ENCODE measurements at places on chromosomes 11 and 22.
A peak's percentile ranks its signal among the peaks of the same experiment; 100 is the strongest.

GRCh38 chr11:122983438-122984185, 2.0 kb upstream of the BSX start:
- no peak for DNase-seq

DNA sequence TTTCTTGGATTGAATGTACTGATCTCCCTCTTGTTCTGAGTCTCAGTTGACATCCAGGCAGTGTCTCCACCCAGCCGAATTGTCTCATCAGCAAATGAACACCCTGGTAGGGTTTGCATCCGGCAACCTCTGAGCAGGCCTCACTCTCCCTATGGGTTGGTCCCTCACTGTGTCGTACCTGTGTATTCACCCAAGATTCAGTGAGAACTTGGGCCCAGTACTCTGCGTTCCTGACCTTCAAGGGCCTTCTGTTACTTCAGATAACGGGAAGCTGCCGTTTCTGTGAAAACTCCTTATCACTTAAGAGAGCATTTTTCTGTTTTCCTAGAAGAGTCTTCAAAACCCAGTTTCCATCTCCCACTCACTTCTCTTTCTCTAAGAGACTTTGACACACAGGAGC, 915.6 kb downstream of the TBC1D22A start:
- DNase-seq = no peak

DNA sequence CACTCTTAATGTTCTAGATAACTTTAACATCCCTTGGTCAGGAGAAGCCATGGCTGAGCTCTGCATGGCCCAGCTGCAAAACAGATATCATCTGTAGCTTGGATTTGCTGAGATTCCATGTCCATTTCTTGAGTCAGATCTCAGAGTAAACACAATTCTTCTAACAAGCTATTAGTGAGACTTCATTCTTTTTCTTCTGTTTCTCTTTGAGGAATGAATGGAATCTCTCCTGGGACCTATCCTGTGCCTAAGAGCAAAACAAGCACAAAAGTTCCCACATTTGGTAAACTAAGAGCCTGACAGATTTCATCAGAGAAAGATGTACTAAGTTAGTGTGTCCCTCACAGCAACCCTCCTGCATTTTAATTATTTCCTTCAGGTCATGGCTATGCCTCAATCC, 142.8 kb downstream of the MAML2 start:
- DNase-seq = no peak

DNA sequence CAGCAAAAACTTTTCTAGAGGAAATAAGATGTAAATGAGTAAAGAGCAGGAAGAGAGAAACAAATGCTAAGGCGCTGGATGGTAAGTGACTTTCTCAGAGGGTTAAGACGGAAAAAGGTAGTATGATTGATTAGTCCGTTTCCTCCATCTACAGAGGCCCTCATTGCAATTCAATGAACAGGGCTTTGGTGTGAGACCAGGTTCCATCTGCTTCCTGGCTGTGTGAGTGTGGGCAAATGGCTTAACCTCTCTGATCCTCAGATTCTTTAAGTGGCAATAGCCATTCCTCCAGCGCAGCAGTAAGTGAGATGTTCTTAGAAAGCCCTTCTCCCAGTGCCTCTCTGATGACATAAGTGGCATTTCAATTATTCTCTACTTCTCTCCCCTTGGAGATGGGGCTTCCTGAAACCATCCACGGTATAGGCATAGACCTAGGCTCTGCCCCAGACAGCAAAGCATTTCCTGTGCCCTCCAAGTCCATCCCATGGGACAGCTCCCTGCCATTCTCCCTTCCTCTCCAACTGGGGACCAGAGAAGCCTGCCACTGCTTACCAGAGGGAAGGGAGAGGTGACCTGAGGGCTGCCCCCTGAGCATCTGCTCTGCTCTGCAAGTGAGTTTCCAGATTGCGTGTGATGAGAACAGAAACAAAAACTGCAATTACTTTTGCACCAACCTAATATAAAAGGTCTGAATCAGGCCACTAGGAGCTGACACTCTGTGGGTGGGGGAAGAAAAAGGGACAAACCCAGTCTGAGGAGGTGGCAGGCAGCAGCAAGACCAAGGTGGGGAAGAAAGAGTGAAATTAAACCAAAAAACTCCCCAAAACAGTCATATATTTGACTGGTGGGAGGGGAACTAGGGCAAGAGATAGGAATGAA, 12.7 kb upstream of the CD44 start:
- DNase-seq = no peak

- no peak for DNase-seq
These were observed 101.4 kb downstream of the GALNT18 start for GRCh38 chr11:11520231-11521015.

DNA sequence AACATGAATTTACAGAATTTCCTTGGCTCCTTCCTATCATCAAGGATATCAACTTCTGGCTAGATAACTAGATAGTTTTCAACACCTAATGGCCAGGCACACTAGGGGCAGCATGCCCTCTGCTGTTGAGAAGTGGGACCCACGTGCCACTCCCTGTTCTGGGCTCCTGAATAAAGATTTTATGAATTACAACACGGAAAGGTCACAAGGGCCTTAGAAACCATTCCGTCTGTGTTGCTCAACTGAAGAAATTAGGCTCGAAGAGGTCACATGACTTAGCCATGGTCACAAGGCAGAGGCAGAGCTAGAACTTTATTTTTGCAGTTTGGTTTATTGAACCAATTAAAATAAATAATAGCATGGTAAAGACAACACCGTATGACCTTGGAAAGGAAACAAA, 36.0 kb downstream of the PRCP start:
- DNase-seq = peak; percentile 89

DNA sequence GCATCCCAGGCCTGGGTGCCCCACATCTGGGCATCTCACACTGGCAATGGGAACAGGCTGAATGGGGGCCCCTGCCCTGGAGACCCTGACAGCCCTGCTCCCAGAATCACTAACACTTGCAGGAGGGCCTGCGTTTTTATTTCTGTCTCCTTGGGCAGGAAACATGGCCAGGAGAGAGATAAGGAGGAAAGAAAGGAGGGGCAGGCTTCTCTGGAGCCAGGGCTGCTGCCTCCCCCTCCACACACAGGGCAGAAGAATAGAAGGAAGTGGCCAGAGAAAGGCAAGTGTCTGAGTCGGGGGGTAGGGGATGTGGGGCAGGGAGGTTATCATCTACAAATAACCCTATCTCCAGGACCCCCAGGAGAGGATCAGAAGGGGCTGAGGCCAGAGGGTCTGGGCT, 25.5 kb upstream of the TSPAN18 start:
- DNase-seq = no peak

DNA sequence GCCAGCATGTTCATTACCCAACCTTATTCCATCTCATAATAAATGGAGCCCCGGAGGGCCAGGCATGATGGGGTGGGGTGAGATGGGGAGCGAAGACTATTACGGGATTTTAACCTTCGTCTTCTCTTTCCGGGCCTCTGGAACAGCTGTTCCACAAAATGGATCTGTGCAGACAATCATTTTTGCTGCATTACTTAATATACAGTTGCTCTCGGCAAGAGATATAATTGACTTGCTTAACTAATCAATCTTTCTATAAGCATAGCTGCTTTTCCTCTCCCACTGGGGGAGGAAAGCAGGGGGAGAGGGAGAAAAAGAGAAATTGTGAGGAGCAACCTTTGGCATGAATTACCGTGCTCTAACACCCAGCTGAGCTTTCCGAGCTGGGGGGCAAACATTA, 440.4 kb downstream of the BUD13 start:
- DNase-seq = no peak

- DNase-seq = no peak
These were observed 16.6 kb downstream of the UBE4A start for GRCh38 chr11:118375978-118376377.

- DNase-seq = no peak
These were observed 190.7 kb downstream of the UVRAG start for GRCh38 chr11:76005756-76006155.

GRCh38 chr22:30695351-30695851, 727 bp downstream of the OSBP2 start:
- DNase-seq = no peak

DNA sequence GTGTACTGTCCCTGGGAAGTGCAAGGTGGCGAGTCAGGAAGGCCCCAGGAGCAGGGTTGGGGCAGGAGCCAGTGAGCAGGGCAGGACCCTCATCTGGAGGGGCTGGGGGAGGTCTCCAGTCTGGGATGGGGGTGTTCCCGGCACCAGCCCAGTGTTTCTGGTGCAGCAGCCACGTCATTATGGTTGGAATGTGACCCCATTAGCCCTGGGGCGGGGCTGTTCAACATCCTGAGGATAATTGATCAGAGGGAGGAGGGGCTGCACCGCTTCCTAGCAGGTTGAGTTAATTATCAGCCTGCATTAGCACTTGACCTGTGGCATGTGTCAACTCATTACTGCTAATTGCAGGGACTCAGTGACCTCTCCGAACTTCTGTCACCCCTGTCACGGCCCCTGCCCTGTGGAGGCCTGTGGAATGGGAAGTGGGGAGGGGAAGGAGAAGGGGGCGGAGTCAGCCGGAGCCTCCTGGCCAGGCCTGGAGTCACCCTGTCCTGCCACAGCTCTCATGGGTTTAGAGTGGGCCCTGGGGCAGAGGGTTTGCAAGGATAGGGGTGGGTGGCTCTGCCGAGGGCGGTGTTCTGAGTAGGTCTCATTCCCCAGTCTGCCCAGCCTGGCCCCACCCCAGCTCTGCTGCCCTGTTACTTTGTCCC, 52.8 kb upstream of the CCDC188 start:
- DNase-seq = no peak

- no peak for DNase-seq
These were observed 30.9 kb upstream of the WNT7B start for GRCh38 chr22:46007848-46008261.
